ENCODE measurements at places on chromosomes 6 and 20.

- no peak for DNase-seq
Observed at GRCh38 chr20:22574545-22575086, 9.8 kb downstream of the FOXA2 start.

GRCh38 chr6:3873051-3873450 lies 23.9 kb downstream of the FAM50B start:
- DNase-seq: no peak

- DNase-seq: no peak
Observed at GRCh38 chr20:11651138-11651537, 266.6 kb upstream of the BTBD3 start.

DNA sequence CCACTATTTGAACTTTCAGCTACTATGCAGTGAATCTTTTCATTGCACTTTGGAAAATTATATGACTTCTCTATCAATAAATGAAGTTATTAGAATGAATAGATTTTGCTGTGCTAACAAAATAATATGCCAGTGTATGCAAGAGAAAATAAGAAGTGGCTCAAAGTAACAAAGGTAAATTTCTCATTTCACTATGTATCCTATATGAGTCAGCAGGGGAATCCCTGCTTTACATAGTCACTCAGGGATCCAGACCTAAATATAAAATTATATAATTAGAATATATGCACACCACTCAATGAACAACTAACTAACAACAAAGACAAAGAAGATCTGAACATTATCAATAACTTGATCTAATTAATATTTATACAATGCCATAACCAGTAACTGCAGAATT lies 390.8 kb upstream of the IRAK1BP1 start:
- no peak for DNase-seq

Measured in NCI-H774 (cell line).